CD4-positive, CD25-positive, alpha-beta regulatory T cell (primary cell): ENCODE measurements at places on chromosomes 16 and 17.
A peak's percentile ranks its signal among the peaks of the same experiment; 100 is the strongest.

- peaks cover 83% of the 10 kb centered on the region for H3K4me1 ChIP-seq
- H3K36me3 ChIP-seq: peaks cover 12% of the 10 kb centered on the region
- peak; percentile 85 for DNase-seq
- H3K4me3 ChIP-seq: peak overlapping the region; percentile 86
Observed at GRCh38 chr17:80263253-80264204, 2.9 kb downstream of the RNF213 start.

GRCh38 chr16:707062-707538 lies 1.5 kb upstream of the FBXL16 start:
- H3K36me3 ChIP-seq: no peaks in the 10 kb centered on the region
- DNase-seq: no peak
- no peak overlapping the region for H3K4me3 ChIP-seq
- no peak overlapping the region for H3K27ac ChIP-seq
- H3K4me1 ChIP-seq: peaks cover 9% of the 10 kb centered on the region

DNA sequence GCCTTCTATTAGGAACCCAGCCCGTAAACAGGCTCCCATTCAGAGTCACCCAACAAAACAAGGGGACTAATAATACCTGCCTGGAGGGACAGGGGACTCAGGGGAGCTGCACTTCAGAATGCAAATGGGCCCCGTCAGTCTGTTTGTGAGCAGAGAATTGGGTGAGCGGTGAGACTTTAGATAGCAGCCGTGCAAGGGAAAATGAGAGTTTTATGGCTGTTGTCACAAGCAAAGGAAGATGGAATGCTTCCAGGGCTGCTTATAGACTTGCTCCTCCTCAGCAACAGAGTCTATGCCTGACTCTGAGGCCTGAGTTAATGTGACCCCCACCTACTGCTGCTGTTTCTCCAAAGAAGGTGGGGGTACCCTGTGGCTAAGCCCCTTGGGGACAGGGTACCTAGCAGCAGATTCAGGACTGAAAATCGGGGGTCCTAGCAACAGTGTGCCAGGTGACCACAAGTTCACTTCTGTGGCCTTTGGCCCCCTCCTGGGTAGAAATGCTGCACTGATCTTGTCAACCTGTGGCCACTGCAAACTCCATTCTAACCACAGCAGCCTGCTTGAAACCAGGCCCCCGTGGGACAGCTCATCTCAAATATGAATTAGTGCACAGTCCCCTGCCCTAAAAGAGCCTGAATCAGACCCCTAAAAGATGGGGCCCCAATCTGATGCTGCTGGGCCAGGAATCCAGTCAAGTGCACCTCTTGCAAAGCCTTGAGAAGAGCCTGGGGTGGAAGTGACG lies 126.4 kb downstream of the C16orf78 start:
- no peak overlapping the region for H3K4me3 ChIP-seq
- no peaks in the 10 kb centered on the region for H3K36me3 ChIP-seq
- DNase-seq: no peak
- H3K27me3 ChIP-seq: no peaks in the 10 kb centered on the region

DNA sequence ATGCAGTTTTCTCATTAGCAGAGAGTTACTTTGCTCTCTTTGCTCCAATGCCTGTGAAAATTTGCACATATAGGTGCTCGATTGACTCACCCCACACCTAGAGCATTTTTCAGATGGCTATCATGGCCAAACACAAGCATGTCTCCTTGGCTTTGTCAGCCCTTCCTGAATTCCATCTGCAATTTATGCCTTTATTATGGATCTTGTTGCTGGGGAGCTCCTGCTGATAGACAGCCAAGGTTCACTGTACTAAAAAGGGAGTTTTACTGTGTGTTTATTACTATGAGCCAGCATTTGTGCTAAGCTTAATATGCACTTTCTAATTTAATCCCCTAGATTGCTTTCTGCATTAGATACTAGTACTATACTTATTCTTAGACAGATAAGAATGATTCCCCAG lies 93.3 kb downstream of the TOX3 start:
- no peak overlapping the region for H3K4me3 ChIP-seq
- no peaks in the 10 kb centered on the region for H3K27me3 ChIP-seq
- no peak overlapping the region for H3K27ac ChIP-seq
- H3K36me3 ChIP-seq: no peaks in the 10 kb centered on the region

- H3K4me1 ChIP-seq: no peaks in the 10 kb centered on the region
- H3K36me3 ChIP-seq: no peaks in the 10 kb centered on the region
- H3K4me3 ChIP-seq: no peak overlapping the region
- DNase-seq: no peak
- no peaks in the 10 kb centered on the region for H3K27me3 ChIP-seq
Observed at GRCh38 chr16:47057630-47057993, 84.1 kb upstream of the DNAJA2 start.

DNA sequence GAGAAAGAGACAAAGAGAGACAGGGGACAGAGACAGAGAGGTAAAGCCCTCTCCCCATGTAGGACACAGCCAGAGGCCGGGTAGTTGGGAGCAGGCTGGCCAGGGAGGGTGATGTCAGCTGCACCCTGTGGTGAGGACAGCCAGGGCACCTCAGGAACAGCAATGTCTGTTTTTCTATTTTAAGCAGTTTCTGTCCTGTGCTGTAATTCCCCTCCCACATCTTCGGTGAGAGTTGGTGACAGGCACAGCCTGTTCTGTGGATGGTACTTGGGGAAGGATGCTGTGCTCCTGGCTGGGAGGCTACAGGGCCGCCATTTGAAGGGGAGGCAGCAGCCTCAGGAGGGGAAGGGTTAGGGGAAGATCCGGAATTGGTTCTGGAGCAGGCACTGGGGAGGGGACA lies 163.5 kb downstream of the SDK2 start:
- DNase-seq: no peak
- no peaks in the 10 kb centered on the region for H3K27me3 ChIP-seq
- H3K4me3 ChIP-seq: no peak overlapping the region

GRCh38 chr16:9154567-9155410 lies 63.3 kb downstream of the HAPSTR1 start:
- H3K27me3 ChIP-seq: no peaks in the 10 kb centered on the region

DNA sequence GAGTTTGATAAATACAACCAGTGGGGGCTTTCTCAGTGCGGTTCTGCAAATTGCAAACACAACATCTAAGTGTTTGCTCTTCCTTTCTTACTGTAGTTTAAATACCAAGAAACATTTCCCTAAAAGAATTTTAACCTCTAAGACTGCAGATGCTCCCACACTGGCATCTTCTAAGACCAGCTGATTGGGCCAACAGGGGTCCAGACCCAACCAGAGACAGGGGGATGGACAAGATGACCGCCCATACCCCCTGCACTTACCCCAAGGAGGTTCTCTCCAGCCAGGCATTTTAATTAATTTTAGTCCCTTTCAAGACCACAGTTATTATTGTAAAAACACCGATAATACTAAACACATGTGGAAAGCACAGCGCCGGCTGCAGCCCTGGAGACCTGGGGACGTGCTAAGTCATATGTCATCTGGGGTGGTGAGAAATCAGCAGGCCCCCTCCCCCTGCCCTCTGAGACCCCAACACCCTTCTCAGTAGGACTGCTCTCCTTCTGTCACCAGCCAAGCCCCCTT lies 242.3 kb downstream of the SOX9 start:
- no peak for DNase-seq
- no peak overlapping the region for H3K27ac ChIP-seq

DNA sequence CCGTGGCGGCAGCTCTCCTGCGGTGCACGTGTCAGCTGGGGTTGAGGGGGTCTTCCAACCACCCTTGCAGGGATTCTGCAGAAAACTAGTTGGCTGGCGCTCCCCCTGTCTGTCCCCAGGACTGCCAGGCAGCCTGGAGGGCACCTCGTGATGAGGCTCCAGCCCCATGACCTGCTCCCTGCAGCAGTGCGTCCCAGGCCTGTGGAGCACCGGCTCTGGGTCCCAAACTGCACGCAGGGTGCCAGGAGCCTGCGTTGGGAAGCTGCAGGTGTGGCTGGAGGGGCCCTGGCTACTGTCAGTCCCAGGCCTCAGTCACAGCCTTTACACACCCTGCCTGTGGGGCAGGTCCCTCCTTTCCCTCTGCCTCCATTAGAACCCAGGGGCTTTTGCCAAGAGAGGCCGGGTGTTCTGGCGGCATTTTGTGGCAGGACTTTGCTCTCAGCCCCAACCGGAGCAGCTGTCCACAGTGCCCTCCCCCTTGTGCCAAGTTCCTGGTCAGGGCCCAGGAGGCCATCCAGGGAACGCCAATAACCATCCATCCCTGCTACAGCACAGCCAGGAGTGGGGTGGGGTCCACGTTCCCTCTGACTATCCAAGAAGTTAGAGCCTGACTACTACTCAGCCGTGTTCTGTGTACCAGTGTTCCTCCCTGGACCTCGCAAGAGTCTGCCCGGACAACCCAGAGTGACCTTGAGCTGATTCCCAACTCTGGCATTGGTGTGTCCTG lies 9.2 kb downstream of the CHMP6 start:
- H3K4me3 ChIP-seq: no peak overlapping the region
- no peak overlapping the region for H3K27ac ChIP-seq
- no peak for DNase-seq
- H3K4me1 ChIP-seq: peaks cover 15% of the 10 kb centered on the region

DNA sequence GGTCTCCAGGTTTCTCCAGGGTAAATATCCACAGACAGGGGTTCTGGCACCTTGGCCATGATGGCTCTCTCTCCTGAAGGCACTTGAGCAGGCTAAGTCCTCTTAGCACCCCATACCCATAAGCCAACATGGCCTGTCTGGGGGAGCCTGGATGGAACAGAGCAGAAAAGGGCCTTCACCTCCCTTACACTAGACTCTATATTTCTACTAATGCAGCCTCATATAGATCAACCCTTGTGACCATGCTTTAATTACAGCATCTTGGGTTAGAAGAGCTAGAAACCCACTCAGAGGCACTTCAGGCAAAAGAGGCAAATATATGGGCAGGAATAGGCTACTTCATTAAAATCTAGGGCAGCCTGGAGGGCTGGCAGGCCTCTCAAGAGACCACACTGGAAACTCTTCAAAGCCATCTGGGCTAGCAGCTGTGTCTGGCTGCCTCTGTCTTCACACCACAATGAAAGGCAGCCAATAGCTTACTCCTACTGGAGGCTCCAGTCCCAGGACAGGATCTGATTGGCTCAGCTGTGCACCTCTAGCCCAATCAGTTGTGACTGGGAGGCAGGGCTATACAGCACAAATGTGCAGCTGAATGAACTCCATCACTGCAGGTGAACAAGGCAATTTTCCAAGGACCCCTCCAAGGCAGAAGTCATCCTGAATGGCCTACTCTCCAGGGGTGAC lies 4.7 kb upstream of the CDT1 start:
- H3K27me3 ChIP-seq: no peaks in the 10 kb centered on the region
- no peak overlapping the region for H3K4me3 ChIP-seq
- peaks cover 35% of the 10 kb centered on the region for H3K4me1 ChIP-seq
- H3K36me3 ChIP-seq: no peaks in the 10 kb centered on the region
- no peak for DNase-seq
- no peak overlapping the region for H3K27ac ChIP-seq

GRCh38 chr17:8477171-8477570 lies 41.5 kb downstream of the NDEL1 start:
- H3K4me1 ChIP-seq: no peaks in the 10 kb centered on the region
- no peaks in the 10 kb centered on the region for H3K27me3 ChIP-seq
- H3K36me3 ChIP-seq: peaks cover 50% of the 10 kb centered on the region
- no peak overlapping the region for H3K27ac ChIP-seq
- no peak overlapping the region for H3K4me3 ChIP-seq

DNA sequence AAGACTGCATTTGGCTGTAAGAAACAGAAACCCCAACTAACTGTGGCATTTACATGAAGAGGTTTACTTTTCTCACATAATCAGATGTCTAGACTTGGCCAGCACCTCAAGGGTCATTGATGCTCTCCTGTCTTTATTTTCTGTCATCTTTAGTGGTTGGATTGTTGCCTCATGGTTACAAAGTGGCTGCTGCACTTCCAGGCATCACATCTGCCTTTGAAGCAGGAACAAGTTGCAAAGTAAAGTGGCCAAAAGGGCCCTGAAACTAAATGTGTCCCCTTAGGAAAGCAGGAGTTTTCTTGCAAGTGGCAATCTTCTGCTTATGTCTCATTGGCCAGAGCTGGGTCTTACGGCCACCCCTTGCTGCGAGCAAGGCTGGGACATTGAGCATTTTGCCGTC lies 26.5 kb upstream of the STH start:
- H3K4me3 ChIP-seq: no peak overlapping the region
- peaks cover 6% of the 10 kb centered on the region for H3K27me3 ChIP-seq
- no peaks in the 10 kb centered on the region for H3K36me3 ChIP-seq
- no peaks in the 10 kb centered on the region for H3K4me1 ChIP-seq
- DNase-seq: no peak
- no peak overlapping the region for H3K27ac ChIP-seq

- peak within 1 kb of the TSS; percentile 83 for H3K4me3 ChIP-seq
- peak; percentile 65 for DNase-seq
- peaks cover 29% of the 10 kb centered on the region for H3K4me1 ChIP-seq
Observed at GRCh38 chr16:30395155-30395991, at the start of gene ZNF48. TSS of gene ZNF48 (plus strand) at chr16:30395420. CDS start at chr16:30395795, 375 bp downstream.

GRCh38 chr17:58153671-58154070 lies 5.5 kb downstream of the OR4D1 start:
- H3K27me3 ChIP-seq: peaks cover 8% of the 10 kb centered on the region
- DNase-seq: no peak
- H3K36me3 ChIP-seq: no peaks in the 10 kb centered on the region
- H3K4me3 ChIP-seq: peak overlapping the region; percentile 77
- H3K27ac ChIP-seq: peak overlapping the region; percentile 66
- H3K4me1 ChIP-seq: peaks cover 42% of the 10 kb centered on the region

DNA sequence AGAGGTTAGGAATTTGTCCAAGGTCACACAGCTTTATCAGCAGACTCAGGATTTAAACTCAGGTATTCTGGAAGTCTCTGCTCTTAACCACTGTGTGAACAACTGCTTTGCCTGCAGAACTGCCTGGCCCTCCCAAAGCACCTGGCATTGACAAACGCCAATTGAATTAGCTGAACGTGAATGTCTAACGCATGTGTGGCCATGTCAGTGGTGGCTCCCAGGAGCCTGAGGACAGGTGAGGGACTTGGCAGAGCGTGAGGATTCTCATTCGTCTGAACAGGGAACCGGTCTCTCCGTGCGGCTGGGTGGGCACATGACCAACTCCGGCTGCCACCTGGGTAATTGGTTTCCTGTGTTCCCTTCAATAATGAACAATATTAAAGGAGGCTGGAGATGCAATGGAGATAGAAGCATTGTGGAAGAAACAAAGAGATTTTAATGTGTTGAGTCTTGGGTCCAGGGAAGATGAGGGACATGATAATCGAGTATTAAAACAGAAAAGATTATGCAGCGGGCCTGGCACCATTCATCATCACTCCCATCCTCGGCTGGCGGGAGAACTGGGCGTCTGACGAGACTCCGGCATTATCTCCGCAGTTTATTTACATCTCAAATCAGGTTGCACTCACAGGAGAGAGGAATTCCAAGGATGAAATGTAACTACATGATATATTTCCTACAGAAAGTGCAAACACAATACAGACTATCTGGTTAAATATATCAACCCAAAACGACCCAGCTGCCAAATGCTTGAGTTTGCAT lies 113.5 kb downstream of the NPIPB5 start:
- peaks cover 7% of the 10 kb centered on the region for H3K27me3 ChIP-seq
- H3K4me3 ChIP-seq: no peak overlapping the region
- no peak for DNase-seq
- no peak overlapping the region for H3K27ac ChIP-seq
- no peaks in the 10 kb centered on the region for H3K36me3 ChIP-seq
